NCI-H460 (cell line): ENCODE measurements at places on chromosomes 1 and 21. TPM values are rescaled to one million over a fixed set of nuclear protein-coding genes. Genes with fewer than 3 reads are reported as not detected.

GRCh38 chr1:7389201-7389905 is 381.7 kb upstream of the VAMP3 start:
- no peak for DNase-seq

DNA sequence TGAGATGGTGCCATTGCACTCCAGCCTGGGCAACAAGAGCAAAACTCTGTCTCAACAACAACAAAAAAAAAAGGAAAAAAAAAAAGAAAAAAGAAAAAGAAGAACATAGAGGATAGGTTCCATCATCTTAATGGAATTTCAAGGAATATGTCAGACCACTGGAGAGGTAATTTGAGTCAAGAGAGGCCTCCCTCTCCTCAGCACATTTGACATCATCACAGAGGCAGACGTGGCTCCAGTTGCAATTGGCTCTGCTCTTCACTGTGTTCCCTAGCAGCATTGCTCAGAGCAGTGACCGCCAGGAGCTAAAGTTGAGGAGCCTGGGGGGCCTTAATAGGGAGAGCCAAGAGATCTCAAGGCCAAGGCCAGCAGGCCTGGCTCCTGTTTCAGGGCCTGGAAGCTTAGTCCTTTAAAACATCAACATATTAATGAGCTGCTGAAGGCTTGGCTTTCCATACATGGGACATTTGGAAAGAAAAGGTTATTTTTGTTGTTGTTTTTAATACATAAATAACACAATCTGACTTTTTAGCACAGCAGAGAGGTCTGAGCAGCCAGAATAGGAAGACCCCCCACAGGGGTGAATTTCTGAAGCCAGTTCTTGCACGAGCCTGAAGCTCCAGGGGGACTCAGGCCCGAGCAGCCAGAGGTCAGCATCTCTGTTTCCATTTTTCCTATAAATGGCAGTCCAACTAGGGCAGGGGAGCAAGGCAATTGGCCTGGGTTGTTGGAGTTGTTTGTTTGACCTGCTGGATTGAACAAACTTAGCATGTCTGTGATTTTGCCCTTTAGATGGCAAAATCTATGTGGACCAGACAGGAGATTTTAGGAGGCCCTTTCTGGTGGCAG is 118.3 kb upstream of the FGGY start:
- no peak for DNase-seq

- no peak for DNase-seq
Measured at GRCh38 chr1:2965676-2966075, 55.6 kb upstream of the ACTRT2 start.

GRCh38 chr1:150775276-150775675 is 9.7 kb upstream of the CTSS start:
- DNase-seq, result no peak

- DNase-seq, result no peak
Measured at GRCh38 chr1:145947551-145947950, 10.3 kb downstream of the LIX1L start.

- no peak for DNase-seq
Measured at GRCh38 chr1:67560580-67561255, 124.3 kb upstream of the GADD45A start.

Gene CR1L
- not detected in 2 replicates for total RNA-seq

DNA sequence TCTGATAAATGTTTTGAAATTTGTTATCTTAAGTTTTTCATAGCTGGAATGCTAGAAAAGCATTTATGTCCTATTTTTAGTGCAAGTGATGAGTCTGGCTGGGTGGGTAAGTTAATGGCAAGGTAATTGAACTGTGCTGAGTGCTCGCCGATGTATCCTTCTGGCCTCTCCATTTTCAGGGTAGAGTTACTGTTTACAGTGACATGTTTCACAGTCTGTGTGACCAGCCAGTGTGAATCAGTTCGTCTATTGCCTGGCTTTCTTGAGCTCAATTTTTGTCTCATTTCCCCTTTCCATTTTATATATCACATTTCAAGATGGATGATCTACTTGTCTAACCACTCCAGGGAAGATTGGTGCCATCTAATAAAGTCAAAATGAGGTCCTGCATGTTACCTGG is 44.1 kb downstream of the ITSN1 start:
- no peak for DNase-seq

- DNase-seq, result no peak
Measured at GRCh38 chr1:5646486-5647149, 345.6 kb downstream of the NPHP4 start.

Gene SYCP1
- not detected in 2 replicates for total RNA-seq

- no peak for DNase-seq
Measured at GRCh38 chr1:13732971-13733667, 33.1 kb downstream of the PRDM2 start.

Gene ESPN
- total RNA-seq, result 0.17 TPM in 1 of 2 replicates, not detected in the other

DNA sequence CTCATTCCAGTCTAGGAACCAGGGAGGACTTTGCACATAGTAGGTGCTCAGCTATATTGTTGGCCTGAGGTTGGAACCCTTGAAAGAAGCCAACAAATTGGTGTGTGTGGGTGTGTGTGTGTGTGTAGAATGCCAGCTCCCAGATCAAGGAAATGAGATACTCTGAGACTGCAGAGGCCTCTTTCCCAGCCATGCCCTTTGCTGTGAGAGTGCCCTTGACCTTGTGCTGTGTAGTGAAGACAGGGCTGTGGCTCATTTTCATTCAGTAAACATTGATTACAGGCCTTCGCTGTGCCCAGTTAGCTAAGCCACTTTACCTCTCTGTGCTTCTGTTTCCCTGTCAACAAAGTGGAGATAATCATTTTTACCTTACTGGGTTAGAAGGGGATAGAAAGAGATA is 3.2 kb downstream of the CYP4B1 start:
- no peak for DNase-seq

Gene SEMA6C
- total RNA-seq, result 0.69 and 1.2 TPM in 2 replicates

- DNase-seq, result no peak
Measured at GRCh38 chr1:59171788-59172187, 125.1 kb upstream of the FGGY start.

Gene SPRR2A
- not detected in 2 replicates for total RNA-seq

Gene CA14
- total RNA-seq, result not detected in 2 replicates

- no peak for DNase-seq
Measured at GRCh38 chr1:64163970-64164369, 39.5 kb upstream of the UBE2U start.

- DNase-seq, result no peak
Measured at GRCh38 chr1:32336963-32337675, 1.1 kb upstream of the MARCKSL1 start.
